ENCODE measurements at places on chromosomes 1 and 21. TPM values are rescaled to one million over a fixed set of nuclear protein-coding genes. Genes with fewer than 3 reads are reported as not detected.

ZNF684 gene
- total RNA-seq: 5.1 TPM

DNA sequence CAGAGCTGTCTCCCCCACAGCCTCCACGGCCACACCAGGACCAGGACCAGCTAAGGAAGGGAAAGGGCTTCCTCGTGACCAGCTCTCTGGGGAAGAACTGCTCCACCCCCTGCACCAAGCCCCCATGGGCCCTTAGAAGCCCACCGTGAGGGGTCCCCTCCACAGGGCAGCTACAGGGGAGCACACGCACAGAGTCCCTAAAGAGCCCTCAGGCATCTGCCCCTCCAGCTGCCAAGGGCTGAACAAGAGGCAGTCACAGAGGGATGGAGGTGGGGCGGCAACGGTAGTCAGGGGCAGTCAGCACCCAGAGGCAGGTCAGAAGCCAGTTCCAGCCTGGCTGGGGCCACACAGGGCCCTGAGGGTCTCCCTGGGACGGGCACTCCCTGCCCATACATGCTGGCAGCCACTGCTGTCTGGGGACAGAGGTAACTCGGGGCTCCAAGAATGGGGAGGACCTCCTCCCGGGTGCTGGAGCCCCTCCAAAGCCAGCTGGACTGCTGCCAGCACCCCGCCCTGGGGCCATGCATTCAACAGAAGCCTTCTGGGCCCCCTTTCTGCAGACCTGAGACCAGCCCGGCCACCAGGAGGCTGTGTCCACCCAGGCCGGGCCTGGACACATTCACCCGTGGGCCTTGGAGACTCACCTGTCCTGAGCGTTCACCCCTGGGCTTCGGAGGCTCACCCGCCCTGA lies 18.7 kb downstream of the SLC19A1 start:
- DNase-seq: no peak

SYDE2 gene
- total RNA-seq: 8.3 TPM

DNA sequence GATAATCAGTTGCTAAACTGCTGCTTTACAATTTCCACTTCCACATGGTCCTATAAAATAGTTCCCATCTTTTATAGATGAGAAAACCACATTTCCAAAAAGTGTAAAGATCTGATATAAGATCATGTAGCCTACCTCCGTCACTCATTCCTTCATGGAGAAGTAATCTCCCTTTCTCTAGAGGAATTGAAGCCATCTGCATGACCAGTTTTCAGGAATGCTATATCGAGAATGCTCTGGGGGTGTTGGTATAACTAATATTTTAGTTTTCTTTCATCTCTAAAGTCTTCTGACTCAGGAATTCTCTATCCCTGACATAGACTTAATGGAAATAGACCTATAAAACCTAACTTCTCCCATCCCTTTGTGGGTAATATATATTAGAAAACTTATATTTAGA lies 173.0 kb upstream of the UBE2U start:
- DNase-seq: no peak

DNA sequence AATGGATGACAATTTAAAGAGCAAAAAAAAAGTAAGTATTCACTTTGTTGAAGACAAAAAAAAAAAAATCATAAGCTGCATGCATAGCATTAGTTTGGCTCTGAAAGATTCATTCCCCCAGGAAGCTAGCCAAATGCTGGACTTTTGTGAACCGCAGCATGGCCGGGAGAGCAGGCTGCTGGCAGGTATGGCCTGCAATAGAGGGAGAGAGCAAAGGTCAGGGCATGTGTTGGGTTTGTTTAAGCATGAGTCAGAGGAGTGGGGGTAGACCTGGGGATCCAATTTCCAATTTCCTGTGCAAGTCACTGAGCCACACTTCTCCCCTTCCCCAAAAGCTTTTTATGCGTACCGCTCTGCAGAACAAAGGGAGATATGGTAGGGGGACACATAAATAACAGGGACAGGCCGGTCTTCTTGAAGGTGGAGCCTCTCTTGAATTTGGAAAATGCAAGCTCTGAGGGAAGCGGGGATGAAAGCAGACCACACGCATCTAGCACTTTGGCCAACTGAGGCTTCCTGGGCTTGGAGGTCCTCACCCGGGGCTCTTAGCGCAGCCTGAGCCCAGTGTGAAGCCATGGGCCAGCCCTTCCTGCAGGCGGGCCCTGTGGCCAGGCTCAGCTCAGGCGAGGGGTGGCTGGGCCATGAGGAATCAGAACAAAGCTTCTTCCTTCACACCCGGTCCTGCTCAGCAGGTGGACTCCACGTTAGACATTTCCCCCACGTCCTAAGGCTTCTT lies 171.1 kb downstream of the TOMM20 start:
- peak; percentile 87 for DNase-seq

- DNase-seq: no peak
Measured at GRCh38 chr1:244945109-244945671, 80.8 kb upstream of the HNRNPU start.

FALEC gene
- 0.71 TPM for total RNA-seq

- peak; percentile 62 for DNase-seq
Measured at GRCh38 chr1:230772457-230773395, 25.5 kb downstream of the CAPN9 start.

DNA sequence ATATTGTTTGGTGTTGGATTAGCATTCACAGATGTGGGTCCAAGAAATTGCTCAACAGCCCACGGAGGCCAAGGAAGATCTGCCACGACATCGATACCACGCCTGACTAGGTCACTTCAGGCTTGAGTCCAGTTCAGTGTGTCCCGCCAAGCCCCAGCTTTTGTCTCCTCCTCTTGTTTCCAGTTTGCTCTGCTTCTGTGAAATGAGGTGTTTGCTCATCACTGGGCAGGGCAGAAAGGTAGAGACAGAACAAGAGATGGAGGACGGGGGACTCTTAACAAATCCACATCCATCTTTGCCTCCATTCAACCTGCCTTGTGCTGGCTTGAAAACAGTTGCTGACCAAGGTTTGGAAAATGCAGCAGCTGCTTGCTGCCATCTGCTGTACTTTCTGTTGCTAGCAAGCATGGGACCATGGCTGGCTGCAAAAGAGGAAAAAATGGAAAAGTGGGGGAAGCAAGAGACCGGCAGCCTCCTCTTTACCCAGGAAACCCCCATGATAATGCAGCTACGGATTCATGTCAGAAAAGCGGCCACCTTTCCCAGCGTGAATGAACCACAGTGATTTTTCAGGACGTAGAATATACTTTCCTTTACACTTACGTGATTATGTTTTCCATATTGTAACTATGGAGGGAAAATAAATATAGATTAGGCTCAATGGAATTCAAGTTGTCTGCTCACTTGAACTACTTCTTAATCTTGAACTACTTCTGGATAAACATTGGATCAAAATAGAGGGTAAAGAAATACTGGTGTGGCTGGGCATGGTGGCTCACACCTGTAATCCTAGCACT lies 80.2 kb upstream of the GREM2 start:
- peak; percentile 38 for DNase-seq

DNA sequence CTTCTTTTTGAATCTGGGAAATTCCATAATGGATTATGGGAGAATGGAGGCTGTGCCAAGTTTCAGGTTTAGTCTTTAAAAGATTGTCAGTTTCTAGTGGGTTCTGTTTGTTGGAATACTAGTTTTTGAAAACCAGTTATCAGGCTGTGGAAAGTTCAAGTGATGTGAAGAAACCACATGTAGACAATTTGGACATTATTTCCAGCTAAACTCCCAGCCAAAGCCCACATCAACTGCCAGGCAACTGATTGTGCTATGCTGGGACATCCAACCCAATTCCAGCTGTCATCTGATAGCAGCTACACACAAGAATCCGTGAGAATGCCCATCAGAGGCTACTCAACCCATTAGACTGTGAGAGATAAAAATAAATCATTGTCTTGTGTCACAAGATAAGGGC lies 546.1 kb upstream of the ADAMTS5 start:
- no peak for DNase-seq

GRCh38 chr1:241356187-241356518 lies 852 bp downstream of the RGS7 start:
- DNase-seq: peak; percentile 8

GRCh38 chr1:32240140-32240951 lies 6.7 kb upstream of the FAM167B start:
- DNase-seq: peak; percentile 77

HSF2BP gene
- 0.95 TPM for total RNA-seq

APP gene
- 566 TPM for total RNA-seq

DNA sequence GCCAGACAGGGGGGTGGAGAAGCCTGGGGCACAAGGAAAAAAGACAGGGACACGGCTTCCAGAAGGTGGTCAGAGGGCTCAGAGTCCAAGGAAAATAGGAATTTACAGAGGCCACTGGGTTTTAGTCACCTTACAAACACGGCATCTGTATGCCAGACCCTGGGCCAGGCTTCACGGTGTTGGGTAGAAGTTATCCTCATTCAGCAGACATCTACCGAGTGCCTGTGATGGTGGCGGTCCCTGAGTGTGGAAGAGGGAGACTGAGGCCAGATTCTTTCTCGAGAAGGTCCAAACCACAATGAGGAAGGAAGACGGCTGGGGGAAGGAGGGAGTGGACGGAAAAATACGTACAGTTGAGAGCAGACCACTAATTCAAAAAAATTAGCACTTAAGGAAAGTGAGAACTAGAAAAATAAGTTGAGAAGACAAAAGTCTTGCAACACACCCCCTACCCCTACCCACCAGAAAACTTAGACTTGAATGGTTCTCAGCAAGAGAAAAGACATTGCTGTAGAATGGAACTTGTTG lies 864 bp upstream of the BTG2 start:
- DNase-seq: no peak

DNA sequence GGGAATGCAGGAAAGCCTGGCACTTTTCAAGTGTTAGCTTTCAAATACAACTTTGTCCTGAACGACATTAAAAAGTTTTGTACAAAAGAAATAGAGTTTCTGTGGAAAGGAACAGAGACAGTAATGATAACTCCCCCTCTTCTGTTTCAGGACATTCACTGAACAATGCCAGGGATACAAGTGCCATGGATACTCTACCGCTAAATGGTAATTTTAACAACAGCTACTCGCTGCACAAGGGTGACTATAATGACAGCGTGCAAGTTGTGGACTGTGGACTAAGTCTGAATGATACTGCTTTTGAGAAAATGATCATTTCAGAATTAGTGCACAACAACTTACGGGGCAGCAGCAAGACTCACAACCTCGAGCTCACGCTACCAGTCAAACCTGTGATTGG lies 189.5 kb downstream of the ADGRL2 start:
- DNase-seq: no peak

SLC16A4 gene
- 0.83 TPM for total RNA-seq

S100A9 gene
- total RNA-seq: 10.6 TPM

CFHR4 gene
- total RNA-seq: not detected

NCAM2 gene
- not detected for total RNA-seq

USH2A gene
- total RNA-seq: not detected

GRCh38 chr1:19940486-19941205 lies 17.2 kb upstream of the PLA2G2E start:
- no peak for DNase-seq

GRCh38 chr1:198520524-198521254 lies 19.8 kb downstream of the ATP6V1G3 start:
- no peak for DNase-seq

DNA sequence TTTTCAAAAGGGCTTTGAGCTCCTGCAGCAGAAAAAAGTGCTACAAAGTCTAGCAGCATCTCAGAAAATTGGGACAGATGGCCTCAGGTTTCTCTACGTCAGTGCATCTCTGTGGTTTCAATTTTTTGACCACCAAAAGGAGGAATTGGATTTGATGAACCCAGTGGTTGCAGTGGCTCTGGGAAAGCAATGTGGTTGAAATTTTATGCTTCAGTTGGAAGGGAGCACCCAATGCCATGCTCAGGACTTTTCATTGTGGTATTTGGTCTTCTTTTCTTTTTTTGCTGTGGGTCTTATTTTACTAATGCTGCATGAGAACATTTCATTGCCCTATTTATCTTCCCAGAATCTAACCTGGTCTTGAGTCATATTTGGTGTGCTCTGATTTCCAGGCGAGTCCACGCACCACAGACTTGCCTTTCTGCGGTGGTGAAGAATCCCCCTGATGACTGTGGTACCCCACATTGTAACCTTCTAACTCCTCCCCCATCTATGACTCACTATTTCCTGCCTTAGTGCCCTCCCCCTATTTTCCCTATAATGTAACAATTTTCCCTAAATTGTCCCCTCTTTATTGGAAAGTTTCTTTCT lies 56.7 kb downstream of the S1PR1 start:
- no peak for DNase-seq

NCF2 gene
- total RNA-seq: 8.6 TPM

DNA sequence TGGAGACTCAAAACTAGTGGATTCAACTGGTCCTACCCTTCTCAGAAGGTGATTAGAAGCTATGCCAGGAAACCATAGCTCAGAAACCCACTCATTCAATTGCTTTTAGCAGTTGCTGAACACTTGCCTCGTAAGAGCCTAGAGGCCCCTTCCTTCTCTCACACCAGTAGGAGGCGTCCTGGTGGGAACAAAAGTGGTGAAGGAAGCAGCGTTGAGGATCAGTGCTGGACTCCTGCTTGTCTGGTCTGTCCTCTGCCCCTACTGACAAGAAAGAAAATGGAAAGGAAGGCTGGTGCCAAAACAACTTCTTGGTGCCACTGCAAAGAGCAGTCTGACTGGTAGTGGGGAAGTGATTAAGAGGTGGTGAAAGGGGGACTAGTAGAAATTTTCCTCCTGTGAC lies 269.7 kb downstream of the LMO4 start:
- DNase-seq: no peak

GRCh38 chr1:213201380-213202155 lies 150.5 kb downstream of the RPS6KC1 start:
- no peak for DNase-seq

DNA sequence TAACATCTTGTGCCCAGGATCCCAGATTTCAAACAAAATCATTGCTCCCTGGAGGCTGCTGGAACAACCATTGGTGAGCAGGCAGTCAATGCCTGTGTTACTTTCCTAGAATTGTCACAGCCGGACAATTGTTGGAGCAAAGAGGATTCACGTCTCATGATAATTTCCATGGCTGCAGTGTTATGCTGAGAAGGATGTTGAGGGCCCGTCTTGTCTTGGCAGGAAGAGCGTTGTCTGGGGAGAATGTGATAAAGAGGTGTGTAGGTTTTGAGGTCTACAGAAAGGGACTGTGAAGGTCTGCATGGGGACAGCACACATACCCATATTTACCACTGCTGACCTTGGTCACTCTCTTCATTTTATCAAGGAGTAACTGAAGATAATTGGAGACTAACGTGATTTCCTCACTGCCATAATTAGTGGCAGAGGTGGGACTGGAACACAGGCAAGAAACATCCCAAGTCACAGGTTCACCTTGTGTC lies 6.3 kb downstream of the MECR start:
- no peak for DNase-seq

- no peak for DNase-seq
Measured at GRCh38 chr1:119783354-119784185, 14.9 kb upstream of the HMGCS2 start.

GRCh38 chr1:200496937-200497336 lies 87.1 kb upstream of the ZNF281 start:
- no peak for DNase-seq

- no peak for DNase-seq
Measured at GRCh38 chr1:178243119-178243518, 149.2 kb downstream of the RASAL2 start.

PM20D1 gene
- total RNA-seq: 0.26 TPM

CC2D1B gene
- 42.6 TPM for total RNA-seq

GRCh38 chr1:25718732-25719131 lies 81.3 kb upstream of the SELENON start:
- DNase-seq: no peak

GRCh38 chr1:193417945-193418744 lies 231.7 kb upstream of the B3GALT2 start:
- no peak for DNase-seq

Measured in Calu3 (cell line).